Pulmonary artery endothelial cell (primary cell): ENCODE measurements at places on chromosomes 13 and 19. TPM values are rescaled to one million over a fixed set of nuclear protein-coding genes. Genes with fewer than 3 reads are reported as not detected.

GRCh38 chr19:48818234-48818820, 7.5 kb upstream of the BCAT2 start:
- no peak for DNase-seq

FFAR2 gene
- not detected in 2 replicates for total RNA-seq

GRCh38 chr13:75889427-75889826, 253.3 kb downstream of the LMO7 start:
- no peak for DNase-seq

GRCh38 chr19:57512845-57513244, 13.1 kb downstream of the ZNF773 start:
- no peak for DNase-seq

DNA sequence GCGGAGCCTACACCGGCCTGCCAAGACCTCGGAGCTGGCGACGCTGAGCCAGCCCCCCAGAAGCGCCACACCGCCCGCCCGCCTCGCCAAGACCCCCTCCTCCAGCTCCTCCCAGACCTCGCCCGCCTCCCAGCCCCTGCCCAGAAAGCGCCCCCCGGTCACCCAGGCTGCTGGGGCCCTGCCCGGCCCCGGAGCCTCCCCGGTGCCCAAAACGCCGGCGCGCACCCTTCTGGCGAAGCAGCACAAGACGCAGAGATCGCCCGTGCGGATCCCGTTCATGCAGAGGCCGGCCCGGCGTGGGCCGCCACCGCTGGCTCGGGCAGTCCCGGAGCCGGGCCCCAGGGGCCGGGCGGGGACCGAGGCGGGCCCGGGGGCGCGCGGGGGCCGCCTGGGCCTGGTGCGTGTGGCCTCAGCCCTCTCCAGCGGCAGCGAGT, 10.2 kb downstream of the C19orf25 start:
- DNase-seq: no peak

DNA sequence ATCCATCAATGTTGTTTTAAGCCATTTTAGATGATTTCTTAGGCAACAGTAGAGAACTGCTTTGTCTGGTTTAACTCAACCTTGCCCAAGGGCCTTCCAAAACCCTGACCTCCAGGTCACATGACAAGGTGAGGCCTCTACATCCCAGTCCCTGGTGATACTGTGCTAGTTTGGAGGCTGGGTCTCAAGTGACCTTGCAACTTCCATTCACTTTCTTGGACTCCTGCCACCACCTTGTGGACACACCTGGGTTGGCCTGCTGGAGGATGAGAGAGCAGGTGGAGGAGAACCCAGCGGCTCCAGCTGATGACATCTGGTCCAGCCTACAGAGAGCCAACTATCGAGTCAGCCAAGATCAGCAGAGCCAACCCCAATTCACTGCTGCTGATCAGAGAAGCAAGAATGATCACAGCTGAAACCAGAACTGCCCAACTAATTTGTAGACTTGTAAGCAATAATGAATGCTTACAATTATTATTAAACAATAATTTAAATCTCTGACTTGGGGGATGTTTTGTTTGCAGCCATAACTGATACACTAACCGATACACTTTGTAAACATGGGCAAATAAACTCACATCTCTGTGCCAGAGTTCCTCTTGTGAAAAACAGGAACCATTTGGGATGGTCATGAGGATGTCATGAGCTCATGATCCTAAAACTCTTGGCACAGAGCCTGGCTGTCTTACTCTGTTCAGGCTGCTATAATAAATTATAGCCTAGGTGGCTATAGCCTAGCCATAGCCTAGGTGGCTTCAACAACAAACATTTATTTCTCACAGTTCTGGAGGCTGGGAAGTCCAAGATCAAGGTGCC, 11.5 kb downstream of the FAM187B start:
- no peak for DNase-seq

- DNase-seq: peak; percentile 83
Measured at GRCh38 chr13:97223711-97224541, 1.8 kb downstream of the MBNL2 start.

DNA sequence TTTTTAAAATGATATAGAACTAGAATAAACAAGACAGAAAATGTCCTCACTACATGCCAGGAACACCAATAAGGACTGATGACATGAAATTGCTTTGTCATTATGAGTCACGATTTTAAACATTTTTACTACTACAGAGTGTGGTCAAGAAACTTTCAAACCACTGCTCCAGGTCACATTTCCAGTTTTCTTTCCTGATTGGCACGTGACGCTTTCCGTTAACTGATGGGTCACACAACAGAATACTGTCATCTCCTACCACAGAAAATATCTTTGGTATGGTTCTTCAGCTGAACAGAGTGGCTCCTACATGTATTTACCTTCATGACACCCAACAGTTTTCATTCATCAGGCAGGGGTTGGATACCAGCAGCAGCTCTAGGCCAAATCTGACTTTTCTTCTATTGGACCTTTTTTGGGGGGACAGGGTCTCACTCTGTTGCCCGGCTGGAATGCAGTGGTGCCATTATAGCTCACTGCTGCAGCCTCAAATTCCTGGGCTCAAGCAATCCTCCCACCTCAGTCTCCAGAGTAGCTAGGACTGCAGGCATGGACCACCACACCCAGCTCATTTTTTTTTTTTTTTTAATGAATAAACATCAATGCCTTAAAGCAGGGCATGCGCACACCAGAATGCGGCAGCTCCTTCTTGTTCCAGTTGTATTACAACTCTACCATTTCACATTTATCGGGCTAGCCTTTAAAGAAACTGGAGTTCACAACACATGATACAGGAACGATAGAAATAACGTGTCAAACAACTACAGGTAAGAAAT, 147.4 kb downstream of the RNF17 start:
- no peak for DNase-seq

CEACAM16 gene
- total RNA-seq: not detected in 2 replicates

DNA sequence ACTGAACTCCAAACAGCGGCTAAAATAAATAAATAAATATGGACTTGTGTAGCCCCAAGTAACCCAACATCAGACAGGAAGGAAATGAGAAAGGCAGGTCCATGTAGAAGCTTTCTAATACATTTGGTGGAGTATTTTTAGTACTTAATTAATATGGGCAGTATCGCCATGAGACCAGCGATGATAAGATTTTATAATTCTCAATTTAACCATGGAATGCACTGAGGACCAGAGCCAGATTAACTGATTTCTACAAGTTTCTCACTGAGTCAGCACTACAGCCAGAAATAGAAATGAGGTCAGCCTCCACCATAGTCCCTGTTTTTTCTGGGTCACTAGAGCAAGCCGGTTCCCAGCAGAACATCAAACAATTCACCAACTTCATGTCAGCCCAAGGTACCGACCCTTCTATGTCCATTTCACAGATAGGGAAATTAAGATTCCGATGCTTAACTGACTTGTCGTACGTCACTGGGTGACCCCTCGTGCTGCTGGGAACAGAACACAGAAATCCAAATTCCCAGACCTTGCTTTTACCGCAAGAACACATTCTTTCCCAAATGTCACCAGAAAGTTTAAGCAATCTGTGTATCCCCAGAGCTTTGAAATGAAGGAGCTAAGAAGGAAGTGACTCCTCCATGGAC, 90.4 kb downstream of the COL4A1 start:
- no peak for DNase-seq

- no peak for DNase-seq
Measured at GRCh38 chr19:33844478-33844877, 47.8 kb downstream of the KCTD15 start.

GRCh38 chr19:53868892-53869804, 1.5 kb downstream of the MYADM start:
- DNase-seq: peak; percentile 64

PAF1 gene
- total RNA-seq: 42.3 and 55.5 TPM in 2 replicates

- DNase-seq: no peak
Measured at GRCh38 chr19:29834991-29835846, 23.4 kb downstream of the CCNE1 start.

DNA sequence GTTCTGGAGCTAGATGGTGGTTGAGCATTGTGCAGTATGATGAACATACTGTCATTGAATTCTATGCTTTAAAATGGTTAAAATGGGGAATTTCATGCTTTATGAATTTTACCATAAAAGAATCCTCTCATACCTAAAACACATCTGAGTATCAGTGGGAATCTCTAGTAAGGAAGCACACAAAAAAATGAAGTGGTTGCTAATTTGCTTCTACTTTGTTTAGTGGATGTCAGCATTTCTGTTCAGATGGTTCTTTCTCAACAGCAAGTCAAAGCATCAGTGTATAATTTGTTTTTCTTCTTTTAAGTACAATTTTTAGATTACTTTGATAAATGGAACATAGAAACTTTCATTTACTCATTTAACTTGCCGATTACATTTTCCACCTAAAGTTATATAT, 52.1 kb upstream of the AKAP11 start:
- DNase-seq: no peak

DNA sequence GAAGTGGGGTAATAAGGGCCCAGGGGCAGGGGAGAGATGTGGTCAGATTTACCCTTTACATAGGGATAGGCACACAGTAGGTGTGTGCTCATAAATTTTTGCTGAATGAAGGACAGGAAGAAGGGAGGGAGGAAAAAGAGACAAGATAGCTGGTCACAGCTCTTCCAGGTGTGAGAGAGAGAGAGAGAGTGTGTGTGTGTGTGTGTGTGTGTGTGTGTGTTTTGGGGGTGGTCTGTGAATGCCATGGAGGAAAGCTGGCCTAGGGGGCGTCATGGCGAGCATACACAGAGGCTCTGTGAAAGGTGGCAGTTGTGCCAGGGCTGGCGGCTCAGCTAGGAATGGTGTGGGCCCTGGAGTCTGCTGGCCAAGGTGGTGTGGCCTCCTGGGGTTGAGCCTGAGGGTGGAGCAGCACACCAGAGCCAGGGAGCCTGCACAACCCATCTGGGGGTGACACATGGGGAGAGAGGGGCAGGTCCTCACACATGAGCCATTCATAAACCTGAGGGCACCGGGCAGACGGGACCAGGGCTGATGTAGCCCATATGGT, 6.0 kb upstream of the PRX start:
- no peak for DNase-seq

OR10H3 gene
- not detected in 2 replicates for total RNA-seq

SIGLECL1 gene
- not detected in 2 replicates for total RNA-seq

GRCh38 chr19:18763674-18764590, 27.2 kb downstream of the COMP start:
- no peak for DNase-seq

- no peak for DNase-seq
Measured at GRCh38 chr13:73299787-73300186, 241.0 kb downstream of the KLF5 start.

DNA sequence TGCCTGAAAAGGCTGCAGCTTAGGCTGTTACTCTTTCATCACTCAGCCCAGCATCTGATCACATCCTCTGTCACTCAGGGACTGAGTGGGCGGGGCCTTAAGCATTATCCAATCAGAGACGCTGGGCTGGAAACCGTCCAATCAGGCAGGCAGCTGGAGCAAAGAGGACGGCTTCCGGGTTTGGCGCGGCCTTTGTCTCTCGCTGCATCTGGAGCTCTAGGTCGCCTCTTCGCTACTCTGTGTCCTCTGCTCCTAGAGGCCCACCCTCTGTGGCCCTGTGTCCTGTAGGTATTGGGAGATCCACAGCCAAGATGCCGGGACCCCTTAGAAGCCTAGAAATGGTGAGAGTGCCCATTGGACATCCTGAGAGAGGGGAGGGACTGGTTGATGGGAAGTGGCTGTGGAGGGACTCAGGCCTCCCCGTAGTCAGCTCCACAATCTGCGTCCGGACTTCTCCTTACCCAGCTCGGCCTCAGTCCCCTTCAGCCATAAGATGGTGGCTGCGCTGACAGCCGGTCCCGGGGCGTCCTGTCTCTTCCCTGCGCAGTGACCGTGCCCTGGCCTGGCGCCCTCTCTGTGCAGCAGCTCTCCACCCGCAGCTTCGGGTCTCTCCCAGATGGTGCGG, at the start of gene ZNF486:
ZNF486 (plus strand) TSS at position 195 of the 625 bp plus-strand sequence; CDS start at position 312, 117 bp downstream.
- DNase-seq: peak; percentile 77

TMEM59L gene
- total RNA-seq: 0.14 and 0.40 TPM in 2 replicates

- DNase-seq: no peak
Measured at GRCh38 chr19:58563034-58563573, 4.7 kb upstream of the UBE2M start.

DNA sequence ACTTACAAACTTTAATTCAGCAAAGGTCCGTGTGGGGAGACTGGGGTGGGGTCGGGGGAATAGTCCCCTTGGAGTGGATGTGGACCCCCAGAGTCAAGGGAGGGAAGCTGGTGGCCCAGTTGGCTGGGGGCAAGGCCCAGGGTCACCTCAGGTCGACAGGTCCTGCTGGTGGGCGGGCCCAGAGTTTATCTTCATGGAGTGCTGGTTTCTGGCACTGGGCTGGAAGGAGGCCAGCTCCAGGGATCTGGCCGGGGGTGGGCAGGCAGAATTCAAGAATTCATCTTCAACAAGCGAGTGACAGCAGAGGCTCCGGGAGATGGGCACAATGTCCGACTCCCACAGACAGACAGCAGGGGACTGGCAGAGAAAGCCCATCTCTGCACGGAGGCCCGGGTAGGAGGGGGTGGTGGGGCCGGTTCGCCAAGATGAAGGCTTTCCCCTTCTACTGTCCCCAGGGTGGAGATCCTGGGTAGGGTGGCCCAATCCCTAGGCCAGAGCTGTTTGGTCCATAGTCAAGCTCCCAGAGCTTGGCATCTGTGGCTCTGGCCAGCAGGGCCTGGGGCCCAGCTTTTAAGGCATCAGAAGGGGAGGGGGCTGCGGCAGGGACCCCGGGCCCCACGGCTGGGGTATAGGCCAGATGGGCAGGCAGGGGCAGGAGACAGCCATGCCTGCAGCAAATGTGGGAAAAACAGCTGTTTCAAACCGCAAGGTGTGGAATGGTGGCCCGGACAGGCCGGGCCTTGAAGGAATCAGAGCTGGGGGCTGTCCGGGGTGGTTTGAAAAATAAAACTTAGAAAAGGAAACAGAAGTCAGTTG, 622 bp upstream of the FDX2 start:
- DNase-seq: no peak

DNA sequence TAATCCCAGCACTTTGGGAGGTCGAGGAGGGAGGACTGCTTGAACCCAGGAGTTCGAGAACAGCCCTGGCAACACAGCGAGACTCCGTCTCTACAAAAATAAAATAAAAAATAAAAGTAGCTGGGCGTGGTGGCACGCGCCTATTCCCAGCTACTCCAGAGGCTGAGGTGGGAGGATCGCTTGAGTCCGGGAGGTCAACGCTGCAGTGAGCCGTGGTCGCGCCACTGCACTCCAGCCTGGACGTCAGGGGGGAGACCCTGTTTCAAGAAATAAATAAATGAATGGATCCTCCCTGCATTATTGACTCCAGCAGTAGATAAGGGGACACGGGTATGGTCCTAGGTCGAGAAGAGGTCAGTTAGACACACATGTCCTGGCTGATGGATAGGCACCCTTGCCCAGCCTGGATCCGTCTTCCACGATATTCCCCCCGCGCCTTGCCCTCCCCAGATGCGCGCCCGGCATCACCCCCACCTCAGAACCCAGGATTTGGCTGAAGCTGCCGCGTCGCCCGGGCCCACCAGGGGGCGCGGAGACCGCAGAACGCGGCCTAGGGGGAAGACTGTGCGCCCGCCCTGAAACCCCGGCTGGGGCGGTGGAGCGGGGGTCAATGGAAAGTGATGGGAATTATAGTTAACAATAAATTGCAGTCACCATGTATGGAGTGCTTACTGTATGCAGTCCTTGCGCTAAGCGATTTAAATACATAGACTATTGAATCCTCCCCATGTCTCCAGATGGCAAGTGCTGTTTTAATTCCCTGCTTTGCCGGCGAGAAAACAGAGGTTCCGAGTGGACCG, 2.1 kb upstream of the HOOK2 start:
- DNase-seq: no peak
